Stimulated activated CD8-positive, alpha-beta memory T cell treated with anti-CD3 and anti-CD28 coated beads, Interleukin-4, amount 100 ng/mL, for 4 hours (primary cell): ENCODE measurements at places on chromosomes 16 and 17.

GRCh38 chr17:2901582-2901981 lies 105.3 kb downstream of the RAP1GAP2 start:
- no peak for DNase-seq

- no peak for DNase-seq
Measured at GRCh38 chr17:74085434-74085833, 118.0 kb upstream of the RPL38 start.

DNA sequence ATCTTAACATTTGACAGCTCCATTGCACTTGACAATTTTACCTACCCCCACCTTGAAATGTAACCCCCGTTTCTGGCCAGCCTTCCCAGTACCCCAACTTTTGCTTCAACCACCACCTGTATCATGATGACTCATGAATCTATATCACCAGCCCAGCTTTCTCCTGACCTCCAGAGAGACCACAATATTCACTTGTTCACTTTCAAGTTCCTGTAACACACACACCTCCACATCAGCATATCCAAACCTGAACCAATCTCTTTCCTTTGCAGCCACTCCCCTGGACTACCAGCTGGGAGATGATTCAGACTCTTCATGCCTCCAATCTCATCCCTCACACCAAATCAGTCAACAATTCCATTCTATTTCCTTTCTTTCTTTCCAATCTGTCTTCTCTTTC lies 8.0 kb downstream of the SMG6 start:
- no peak for DNase-seq

GRCh38 chr17:37494971-37495370 lies 5.3 kb downstream of the DUSP14 start:
- DNase-seq, result no peak

DNA sequence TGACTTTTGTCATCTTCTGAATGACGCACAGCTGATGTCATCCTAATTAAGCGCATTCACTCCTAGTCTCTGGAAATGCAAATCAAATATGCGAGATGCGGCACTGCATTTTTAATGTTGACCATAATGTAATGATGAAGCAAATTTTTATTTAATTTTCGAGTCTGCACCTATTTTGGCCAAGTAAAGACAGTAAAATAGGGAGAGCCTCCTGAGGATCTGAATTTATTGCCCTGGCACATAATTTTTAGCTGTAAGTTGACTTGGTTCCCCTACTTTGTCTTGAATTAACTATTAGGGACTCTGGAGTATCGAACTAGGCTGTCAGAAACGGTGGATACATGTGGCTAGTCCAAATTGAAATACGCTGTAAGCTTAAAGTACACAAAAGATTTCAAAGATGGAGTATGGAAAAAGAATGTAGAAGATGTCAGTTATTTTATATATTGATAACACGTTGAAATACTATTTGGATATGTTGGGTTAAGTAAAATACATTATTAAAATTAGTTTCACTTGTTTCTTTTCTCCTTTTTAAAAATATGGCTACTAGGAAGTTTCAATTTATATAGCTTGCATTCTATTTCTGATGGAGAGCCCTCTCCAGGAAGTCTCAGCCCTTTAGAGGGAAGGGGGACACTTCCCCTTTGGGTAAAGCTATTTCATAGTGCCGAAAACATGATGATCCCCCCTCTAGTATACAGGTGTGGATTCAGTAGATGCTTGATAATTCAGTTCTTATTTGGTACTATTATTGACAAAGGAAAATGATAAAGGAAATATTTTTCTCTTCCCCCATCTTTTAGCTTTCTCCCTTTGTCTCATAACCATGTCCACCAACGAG lies 991 bp downstream of the KPNA2 start:
- no peak for DNase-seq

GRCh38 chr16:27768651-27769272 lies 218.8 kb downstream of the KATNIP start:
- no peak for DNase-seq

GRCh38 chr17:73630531-73630930 lies 13.7 kb downstream of the SDK2 start:
- DNase-seq, result no peak

DNA sequence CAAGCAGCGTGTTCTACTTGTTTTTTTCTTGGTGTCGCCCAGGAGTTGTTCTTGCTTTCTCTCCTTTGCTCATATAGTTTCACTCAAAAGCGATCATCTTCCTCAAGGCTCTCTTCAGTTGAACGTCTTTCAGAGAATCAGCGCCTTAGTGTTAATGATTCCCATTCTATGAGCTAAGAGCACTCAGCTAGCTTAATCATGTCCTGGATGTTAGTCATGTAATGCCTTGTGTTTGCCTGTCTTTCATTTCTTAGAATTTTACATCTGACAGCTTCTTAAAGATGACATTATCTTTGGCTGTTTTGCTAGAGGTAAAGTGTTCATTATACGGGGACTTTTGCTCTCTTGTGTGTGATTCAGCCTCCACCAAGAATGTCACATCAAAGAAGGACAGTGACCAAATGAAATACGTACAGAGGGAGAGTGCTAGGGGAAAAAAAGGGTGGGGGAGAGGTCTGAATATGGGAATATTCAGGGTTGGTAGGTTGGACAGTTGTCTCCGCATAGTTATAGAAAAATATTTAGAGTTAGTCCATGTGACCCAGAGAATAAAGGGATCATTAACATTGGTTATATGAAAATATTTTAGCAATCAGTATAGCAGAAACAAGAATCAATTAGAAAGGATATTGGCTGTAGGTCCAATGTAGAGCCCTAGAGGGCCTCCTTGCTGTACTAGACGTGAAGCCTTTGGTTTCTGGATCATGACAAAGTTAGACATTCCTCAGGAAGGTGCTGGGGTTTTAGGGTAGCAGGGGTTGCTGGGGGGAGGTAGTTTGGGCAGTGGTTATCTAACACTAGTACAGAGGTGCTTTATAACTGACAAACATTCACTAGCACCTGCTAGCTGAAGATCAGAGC lies 31.9 kb upstream of the ANKFN1 start:
- DNase-seq, result no peak

DNA sequence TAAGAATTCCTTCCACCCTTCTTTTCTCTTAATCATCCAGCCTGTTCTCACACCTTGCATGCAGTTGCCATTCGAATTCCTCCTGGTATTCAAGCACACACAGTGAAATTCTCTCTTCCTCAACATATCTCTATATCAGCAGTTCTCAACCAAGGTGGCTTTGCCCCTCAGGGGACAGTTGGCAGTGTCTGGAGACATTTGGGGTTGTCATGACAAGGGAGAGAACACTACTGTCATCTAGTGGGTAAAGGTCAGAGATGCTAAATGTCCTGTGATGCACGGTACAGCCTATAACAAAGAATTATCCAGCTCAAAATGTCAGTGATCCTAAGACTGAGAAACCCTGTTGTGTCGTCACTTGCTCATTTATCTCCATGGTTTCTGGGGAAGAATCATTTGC lies 94.8 kb upstream of the CPHXL start:
- DNase-seq, result no peak

GRCh38 chr17:58120195-58120822 lies 27.9 kb upstream of the OR4D1 start:
- no peak for DNase-seq

DNA sequence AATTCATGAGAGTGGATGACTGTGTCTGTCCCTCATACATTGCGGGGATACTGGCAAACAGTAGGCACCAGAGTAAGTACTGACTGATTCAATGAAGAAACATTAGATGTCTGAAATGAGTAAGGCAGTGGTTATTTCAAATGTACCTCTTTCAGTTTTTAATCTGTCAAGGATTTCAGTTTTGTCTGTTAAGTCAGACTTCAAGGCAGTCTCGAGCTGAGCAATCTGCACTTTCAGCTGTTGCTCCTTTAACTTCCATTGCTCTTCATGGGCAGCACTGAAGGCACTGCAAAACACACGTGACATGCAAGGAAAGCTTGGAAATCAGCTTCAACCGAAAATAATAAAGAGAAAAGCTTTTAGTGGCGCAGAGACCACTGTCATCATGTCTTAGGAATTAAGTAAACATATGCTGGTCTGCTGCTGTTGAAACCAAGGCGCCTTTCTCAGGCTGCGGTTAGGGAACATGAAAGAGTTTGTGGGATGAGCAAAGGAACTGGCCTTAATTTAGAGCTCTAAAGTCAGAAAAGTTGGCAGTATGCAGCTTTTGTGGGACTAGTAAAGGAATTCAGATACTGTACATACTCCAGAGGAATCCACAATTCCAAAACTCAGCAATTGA lies 38.8 kb downstream of the RPGRIP1L start:
- DNase-seq, result no peak

- no peak for DNase-seq
Measured at GRCh38 chr17:901191-901950, 78.2 kb downstream of the NXN start.

GRCh38 chr16:68377667-68378393 lies 67.0 kb downstream of the PRMT7 start:
- no peak for DNase-seq

- DNase-seq, result no peak
Measured at GRCh38 chr17:30905742-30906100, 317 bp downstream of the TEFM start.

DNA sequence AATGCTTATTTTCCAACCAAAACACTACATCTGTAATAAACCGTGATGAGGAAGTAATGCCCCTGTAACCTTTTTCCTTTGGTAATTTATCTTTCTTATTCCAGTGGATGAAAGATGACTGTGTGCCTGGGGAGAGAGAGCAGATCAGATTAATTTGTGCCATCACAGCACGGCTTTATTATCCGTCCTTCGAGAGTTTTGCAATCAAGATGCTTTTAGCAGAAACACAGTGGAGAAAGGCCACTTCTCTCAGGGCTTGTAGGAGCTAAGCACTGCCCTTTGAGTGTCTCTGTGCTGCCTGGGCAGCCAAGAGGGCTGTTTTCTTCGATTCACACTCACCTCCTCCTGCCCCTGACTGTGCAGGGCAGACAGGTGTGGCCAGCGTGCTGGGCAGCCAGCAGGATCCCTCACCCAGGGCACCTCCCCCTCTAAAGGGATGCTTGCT lies 190.2 kb downstream of the PRKCA start:
- DNase-seq, result no peak

DNA sequence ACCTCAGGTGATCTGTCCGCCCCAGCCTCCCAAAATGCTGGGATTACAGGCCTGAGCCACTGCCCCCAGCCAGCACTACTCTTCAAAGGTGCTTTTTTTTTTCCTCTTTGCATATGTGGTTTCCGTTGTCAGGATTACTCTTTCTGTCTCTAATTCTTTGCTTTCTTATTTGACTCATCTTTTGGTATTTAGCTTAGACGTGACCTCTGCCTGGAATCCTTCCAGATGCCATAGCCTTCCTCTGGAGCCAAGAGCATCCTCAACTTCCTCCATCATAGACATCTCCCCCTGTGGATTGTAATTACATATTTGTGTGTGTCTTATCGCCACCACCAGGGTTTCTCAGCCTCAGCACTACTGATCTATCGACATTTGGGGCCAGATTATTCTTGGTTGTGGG lies 84.4 kb upstream of the XYLT1 start:
- no peak for DNase-seq

DNA sequence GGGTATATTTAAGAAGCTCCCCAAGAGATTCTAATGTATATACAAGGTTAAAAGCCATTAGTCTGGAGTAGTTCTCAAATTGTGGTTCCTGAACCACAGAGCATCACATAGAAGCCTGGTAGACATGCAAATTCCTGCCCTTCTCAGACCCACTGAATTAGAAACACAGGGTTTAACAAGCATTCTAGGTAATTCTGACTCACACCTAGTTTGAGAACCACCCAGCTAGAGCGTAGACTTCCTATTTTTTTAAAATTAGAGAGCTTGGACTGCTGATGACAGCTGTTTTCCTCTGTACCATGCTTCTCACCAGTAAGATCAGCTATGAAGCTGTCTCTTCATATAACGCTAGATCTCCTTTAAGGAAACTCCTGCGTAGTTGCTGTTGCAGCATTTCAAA lies 50.6 kb downstream of the HS3ST3B1 start:
- no peak for DNase-seq

- DNase-seq, result no peak
Measured at GRCh38 chr16:67544329-67544841, 15.8 kb downstream of the RIPOR1 start.

DNA sequence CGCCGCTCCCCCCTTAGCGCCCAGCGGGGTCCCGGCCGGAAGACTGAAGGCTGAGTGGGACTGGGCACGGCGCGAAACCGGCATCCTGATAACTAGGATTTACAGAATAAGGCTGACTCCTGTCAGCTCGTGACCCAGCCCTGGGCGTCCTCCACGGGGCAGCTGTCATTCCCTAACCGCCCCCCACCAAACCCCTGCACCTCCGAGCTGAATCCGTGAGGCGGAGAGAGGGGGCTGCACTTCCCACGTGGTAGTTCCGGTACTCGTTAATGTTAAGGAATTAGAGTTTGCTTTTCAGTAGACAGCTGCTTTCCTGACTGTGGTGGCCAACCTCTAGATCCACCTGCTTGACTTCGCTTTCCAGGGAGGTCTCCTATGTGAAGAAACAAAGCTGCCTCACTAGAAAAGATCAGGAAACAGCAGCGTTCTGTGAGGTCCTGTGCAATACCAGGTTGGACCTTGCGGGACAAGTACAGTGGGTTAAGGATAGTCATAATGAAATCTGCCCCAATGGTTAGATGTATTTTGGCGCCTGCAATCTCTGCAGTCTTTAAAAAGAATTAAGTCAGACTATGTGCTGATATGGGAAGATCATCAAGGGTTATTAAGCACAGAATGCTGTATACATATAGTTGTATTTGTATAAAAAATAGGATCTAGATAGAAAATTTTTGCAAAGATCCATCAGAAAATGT lies 1.1 kb upstream of the WBP2 start:
- no peak for DNase-seq

DNA sequence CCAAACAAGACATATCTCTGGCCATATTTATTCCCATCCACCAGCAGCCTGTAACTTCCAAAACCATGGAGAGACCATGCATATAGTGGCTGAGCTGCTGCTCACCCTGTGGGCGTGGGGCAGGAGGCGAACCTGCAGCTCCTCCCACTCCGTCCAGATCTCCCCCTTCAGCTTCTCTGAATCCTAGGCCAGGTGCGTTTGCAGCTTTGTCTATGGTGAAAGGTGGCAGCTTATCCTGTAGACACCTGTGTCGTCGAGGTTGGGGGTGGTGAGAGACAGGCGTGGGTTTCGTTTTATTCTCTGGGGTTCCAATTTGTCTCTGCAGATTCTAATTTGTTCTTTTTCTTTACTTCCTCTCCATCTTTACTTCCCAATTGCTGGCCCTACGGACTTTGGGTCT lies 9.7 kb upstream of the ANKS4B start:
- no peak for DNase-seq

- no peak for DNase-seq
Measured at GRCh38 chr16:54265575-54266107, 20.9 kb downstream of the IRX3 start.

- no peak for DNase-seq
Measured at GRCh38 chr17:17681744-17682292, 560 bp downstream of the RAI1 start.

GRCh38 chr16:78599271-78599670 lies 499.8 kb downstream of the WWOX start:
- DNase-seq, result no peak

- no peak for DNase-seq
Measured at GRCh38 chr16:27164352-27164751, 39.0 kb upstream of the KDM8 start.
